ENCODE measurements at places on chromosomes 1 and 21.

DNA sequence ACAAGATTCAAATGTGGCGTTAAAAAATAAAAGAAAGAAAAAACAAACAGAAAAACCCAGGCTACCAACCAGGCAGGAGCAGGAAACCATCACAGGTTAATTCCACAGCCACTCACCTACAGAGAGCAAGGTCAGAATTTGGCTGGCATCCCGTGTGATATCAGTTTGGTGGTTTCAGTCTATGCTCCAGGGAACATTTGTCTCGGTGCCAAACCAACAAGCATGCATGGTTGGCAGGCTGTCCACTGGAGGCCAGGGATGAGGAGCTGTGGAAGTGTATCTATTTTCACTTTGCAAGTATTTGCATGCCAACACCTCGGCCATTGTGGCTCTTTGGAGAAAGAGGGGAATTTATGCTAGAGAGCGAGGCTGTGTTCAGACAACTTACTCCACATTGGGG is 53.1 kb upstream of the PROX1 start:
- DNase-seq, result no peak

- no peak for DNase-seq
Observed at GRCh38 chr1:1398677-1399186, 403 bp downstream of the CCNL2 start.

DNA sequence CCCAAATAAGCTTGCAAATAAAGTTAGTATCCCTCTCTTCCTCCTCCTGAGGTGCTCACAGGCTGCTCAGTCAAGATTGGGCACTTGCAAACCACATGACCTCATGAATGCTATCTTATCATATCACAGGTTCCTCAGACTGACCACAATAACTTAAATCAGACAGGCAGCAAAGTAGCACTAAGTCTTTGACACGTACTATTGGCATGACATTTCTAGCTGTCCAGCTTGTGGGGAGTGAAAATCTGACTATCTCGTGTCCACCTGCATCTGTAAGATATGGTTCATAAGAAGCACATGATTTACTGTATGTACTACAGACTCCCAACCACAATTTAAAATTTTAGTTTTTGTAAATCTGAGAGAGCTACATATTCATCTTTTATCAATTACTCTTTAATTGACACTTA is 58.0 kb upstream of the GFI1 start:
- no peak for DNase-seq

- DNase-seq, result no peak
Observed at GRCh38 chr1:25046194-25046532, 116.1 kb upstream of the RUNX3 start.

DNA sequence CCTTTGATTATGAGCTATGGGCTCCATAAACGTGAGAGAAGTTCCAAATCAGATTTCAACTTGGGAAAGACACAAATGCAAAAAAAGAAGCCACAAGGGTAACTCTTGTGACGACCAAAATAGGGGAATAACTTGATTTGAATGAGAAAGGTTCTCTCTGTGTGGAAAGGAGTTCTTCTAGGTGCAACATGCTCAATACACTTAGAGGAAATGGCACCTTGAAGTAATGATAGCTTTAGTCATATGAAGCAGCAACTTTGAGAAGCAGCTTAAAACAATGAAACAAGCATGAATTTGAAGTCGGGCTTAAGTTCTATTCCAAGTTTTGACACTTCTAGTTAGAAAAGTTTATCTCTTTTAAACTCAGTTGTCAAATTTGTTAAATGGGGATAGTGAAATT is 21.8 kb upstream of the RGS1 start:
- DNase-seq, result no peak

GRCh38 chr1:217105437-217105836 is 382.2 kb upstream of the ESRRG start:
- no peak for DNase-seq

- no peak for DNase-seq
Observed at GRCh38 chr1:29461115-29461739, 224.9 kb downstream of the PTPRU start.

DNA sequence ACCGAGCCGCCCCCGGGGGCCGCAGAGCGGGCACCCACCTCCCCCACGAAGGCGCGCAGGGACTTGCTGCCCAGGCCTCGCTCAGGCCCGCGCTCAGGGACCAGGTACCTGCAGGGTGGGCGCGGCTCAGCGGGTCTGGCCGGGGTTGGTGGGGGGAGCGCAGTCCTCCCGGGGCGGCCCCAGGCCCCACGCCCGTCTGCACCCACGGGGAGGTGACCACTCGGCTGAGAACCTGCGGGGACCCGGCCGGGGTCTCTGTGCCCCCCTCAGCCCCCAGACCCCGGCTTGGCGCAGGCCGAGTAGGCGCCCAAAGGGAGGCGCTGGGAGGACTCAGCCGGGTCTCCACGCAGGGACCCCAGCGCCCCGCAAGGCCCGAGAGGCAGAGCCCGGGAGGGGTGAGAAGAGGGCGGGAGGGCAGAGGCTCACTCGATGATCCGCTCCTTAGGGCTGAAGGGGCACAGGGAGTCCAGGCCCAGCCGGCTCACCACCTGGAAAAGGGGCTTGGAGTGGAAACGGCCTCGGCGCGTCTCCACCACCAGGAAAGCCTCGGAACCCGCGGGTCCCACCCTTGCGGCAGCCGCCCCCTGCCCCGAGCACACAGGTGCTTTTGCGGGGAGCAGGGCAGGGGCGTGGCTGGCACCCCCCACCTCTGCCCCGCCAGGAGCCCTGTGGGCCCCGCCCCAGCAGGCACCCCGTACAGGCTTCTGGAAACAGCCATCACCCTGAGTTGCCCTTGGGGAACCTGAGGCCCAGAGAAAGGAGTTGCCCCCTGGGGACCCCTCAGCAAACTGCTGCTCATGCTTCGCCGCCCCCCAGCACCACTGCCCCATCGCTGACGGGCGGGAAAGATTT is 9.3 kb downstream of the FTCD start:
- no peak for DNase-seq

DNA sequence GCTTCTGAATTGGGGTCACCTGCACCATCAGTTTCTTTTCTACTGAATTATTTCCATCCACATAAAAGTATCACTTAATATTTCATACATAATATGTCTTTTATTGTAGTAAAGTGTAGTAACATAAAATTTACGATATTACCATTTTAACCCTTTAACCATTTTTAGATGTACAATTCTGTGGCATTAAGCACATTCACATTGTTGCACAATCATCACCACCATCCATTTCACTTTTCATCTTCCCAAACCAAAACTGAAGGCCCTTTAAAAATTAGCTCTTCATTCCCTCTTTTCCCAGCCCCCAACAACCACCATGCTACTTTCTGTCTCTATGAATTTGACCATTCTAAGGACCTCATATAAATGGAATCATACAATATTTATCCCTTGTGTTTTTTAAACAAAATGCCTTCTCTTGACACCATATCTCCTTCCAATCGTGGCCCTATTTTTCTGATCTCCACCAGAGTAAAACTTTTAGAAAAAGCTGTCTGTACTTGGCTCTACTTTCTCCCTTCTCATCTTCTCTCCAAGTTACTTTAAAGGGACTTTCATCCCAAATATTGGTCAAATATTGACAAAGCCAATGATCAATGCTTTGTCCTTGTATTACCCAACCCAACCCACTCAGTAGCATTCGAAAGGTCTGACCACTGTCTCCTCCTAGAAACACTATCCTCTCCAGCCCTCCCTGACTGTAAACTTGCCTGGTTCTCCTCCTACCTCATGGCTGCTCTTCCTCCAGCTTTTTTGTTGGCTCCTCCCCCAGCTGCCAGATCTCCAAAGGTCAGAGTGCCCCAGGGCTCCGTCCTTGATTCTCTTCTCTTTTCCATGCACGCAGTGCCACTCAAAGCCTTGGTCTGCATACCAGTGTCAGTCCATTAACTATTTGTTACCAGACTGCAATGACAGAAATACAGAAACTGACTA is 44.7 kb downstream of the SLC30A10 start:
- no peak for DNase-seq

DNA sequence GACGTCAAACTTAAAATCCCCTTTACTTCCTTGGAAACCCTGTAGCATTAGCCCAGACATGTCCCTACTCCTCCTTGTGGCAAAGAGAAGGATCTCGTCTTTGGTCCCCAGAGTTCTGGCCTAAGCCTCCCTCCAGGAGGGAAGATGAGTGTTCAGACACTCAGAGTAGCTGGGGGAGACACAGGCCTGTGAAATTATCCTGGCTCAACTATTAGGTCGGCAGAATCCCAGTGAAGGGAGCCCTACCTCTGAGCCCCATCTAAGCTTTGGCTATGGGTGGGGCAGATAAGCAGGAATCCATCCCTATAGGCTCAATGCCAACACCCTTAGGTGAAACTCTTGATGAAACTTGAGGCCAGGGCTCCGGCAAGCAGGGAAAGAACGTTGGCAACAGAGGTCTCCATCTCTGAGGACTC is 1.7 kb upstream of the SFN start:
- no peak for DNase-seq

DNA sequence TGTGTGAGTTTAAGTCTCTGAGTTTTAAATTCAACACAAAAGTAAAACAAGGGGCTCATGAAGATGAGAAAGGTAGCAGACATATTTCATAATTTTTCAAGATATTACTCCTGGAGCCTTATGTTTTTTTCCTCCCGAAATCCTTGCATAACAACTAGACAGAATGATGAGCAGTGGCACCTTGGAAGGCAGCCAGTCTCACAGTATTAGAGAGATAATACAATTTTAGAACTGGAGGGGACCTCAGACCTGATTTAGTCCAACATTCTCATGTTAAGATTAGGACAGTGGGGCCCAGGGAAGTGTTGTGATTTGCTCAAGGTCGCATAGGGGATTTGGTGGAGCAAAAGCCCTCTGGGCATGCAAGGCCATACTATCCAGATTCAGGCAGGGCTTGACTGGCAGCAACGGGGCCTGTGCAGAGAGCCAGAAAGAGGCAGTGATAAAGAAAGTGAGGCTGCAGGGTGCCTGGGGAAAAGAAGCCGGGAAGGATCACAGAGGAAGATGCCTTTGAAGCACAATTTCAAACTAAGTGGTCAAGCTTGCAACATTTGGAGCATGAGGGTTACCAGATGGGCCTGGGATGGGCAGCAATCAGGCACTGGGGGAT is 31.4 kb upstream of the BCL9 start:
- DNase-seq, result no peak

GRCh38 chr1:83110156-83110555 is 888.8 kb downstream of the TTLL7 start:
- no peak for DNase-seq

DNA sequence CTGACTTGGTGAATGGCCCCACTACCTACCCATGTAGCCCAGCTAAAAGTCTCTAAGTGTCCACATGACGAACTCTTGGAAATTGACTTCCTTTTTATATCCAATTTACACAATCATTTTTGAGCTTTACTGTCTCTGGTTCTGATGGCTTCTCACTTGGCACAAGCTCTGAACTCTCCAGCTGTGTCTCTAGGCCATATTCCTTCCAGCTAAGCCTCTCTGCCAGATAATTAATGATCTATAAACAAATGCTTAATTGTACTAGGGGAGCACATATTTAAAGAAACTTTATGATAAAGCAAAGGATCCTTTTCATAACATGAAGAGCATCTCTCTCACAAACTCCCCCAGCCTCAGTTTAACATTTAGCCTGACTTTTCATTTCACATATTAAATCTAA is 16.3 kb upstream of the BEND5 start:
- no peak for DNase-seq

- peak; percentile 5 for DNase-seq
Observed at GRCh38 chr21:34544032-34544496, 32.1 kb upstream of the KCNE1 start.

GRCh38 chr1:40649592-40649930 is 15.9 kb downstream of the RIMS3 start:
- DNase-seq, result no peak

- DNase-seq, result no peak
Observed at GRCh38 chr1:18020021-18020817, 87.4 kb upstream of the IGSF21 start.

DNA sequence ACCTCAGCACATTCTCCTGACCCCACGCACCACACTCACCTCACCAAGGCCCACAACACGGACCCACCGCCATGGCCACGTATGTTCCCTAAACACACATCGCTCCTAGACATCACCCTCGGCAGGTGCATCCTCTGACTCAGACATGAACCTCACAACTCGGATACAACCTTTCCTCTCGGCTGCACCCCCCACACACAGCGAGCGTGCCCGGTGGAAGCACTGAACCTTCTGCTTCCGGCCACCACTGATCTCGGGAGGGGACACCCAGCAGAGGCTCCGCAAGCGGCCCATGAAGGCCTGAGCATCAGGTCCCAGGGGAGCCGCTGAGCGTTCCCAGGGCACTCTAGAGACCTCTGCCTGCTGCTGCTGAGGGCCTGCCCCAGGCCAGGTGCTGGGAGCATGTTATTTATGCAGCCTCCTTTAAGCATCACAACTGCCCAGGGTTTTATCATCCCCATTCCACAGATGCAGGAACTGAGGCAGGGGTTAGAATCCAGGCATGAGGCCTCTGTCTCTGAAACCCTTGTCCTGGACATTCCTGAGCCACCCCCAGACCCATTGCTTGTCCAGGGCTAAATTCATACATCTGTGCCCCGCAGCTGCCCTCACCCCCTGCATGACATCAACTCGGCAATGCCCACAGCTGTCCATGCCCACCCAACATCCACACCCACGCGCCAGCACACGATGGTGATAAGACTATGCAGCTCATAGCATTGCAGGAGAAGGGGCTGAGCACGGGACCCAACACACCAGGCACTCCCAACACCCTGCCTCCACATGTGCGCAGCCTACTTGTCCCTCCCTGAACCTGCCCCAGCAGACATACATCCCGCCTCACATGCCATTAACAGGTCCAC is 27.0 kb downstream of the SDC3 start:
- no peak for DNase-seq

DNA sequence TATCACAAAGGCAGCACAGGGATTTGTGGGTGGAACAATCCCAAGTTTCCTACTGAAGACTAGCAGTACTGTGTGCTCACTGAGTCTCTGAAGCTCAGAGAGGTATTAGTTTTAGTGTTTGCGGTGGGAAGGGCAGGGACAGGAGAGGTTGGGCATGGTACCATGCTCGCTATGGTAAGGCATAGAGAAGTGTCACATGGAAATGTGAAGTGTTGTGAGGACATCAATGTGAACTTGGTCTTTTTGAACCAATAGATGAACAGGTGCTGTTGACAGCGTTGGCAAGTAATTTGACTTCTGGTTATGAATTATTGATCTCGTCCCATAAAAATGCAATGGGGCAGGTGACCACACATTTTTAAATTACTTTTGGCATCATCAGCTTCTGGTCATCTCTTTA is 55.8 kb upstream of the ADAMTS1 start:
- DNase-seq, result no peak

- no peak for DNase-seq
Observed at GRCh38 chr1:67367370-67368045, 59.8 kb downstream of the IL12RB2 start.

DNA sequence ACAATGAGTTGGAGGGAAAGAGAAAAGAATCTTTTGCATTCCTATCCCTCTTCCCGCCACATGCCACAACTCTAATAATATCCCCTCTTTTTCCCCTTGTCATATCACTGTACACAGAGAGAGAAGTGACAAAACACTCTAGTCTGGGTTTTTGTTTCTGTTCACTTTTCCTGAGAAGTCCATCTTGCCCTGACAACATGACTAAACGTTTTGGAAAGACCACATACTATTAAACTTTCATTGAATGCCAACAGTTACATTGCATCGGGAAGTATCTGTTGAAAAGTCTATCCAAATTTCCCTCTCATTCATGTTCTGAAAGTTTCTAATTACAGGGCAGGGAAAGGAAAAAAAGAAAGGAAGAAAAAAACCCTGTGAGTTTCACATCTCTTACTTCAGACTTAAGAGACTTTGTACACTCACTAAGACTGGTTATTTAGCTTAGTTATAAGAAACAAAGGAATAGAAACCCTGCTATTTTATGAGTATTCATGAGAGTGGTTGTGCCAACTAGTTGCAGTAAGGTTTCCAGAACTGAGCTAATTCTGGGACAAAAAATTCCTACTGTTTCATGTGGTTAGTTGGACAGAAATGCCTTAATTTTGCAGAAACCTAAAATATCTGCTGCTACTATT is 16.9 kb downstream of the PLA2G4A start:
- no peak for DNase-seq
